Adrenal gland (tissue), 19 donors: ENCODE measurements at places on chromosomes 16 and 17. TPM values are rescaled to one million over a fixed set of nuclear protein-coding genes. Genes with fewer than 3 reads are reported as not detected.
A peak's percentile ranks its signal among the peaks of the same experiment; 100 is the strongest.

DNA sequence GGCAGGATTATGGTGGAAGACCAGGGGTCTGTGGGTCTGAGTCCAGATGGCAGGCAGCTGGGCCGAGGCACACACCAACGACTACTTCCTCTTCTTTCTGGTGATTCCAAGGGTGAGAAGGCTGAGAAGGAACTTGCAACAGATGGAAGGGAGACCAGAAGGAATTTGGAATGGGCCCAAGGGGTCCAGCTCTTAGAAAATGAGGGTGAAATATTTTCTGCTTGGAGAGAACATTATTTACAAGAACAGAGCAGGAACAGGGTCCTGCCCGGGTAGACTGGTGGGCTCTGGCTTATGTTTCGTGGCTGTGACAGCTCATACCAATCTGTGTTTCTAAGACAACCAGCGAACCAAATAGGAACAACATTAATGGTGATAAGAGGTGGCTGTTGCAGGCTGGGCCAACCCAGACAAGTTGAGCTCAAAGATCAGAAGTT is 36.6 kb downstream of the CCDC42 start:
- DNase-seq = peak; percentile 64
- no peaks in the 10 kb centered on the region for H3K27me3 ChIP-seq
- H3K36me3 ChIP-seq = no peaks in the 10 kb centered on the region

GRCh38 chr16:56344518-56345405 is 80.6 kb downstream of the AMFR start:
- no peaks in the 10 kb centered on the region for H3K27me3 ChIP-seq
- no peak for DNase-seq
- no peaks in the 10 kb centered on the region for H3K4me1 ChIP-seq
- no peak overlapping the region for H3K4me3 ChIP-seq
- H3K27ac ChIP-seq = no peak overlapping the region

- H3K27ac ChIP-seq = no peak overlapping the region
- H3K27me3 ChIP-seq = no peaks in the 10 kb centered on the region
- no peak for DNase-seq
- H3K36me3 ChIP-seq = no peaks in the 10 kb centered on the region
- no peak overlapping the region for H3K4me3 ChIP-seq
- H3K4me1 ChIP-seq = no peaks in the 10 kb centered on the region
Measured at GRCh38 chr16:57724531-57724930, 11.0 kb upstream of the KATNB1 start.

DNA sequence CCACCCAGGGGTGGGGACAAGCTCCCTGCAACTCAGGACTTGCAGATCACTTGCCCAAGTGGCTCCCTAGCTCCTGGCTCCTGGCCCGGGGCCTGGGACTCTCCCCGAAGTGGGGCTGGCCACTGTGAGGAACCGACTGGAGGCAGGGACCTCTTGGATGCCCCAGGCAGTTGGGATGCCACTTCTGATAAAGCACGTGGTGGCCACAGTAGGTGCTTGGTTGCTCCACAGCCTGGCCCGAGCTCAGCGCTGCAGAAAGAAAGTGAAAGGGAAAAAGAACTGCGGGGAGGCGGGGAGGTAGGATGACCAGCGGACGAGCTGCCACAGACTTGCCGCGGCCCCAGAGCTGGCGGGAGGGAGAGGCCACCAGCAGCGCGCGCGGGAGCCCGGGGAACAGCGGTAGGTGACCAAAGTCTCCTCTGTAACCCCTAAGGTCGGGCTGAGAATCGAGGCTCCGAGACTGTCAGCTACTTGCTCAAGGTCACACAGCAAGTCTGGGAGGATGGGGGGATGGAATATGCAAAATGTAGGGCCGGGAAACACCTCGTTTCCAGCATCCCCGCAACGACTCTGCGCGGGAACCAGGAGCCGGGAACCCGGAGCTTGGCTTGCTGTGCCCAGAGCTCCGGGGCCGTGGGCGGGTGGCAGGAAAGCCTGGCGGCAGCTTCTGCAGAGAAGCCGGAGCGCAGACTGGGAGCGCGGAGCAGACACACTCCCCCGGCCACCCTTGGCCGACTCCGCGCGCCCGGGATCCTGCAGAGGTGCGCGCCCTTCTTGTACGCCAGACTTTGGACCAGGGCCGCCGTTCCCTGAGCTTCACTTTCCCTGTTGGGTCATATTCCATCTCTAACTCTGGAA is 1.9 kb downstream of the CIITA start:
- H3K4me3 ChIP-seq = peak overlapping the region; percentile 30
- no peaks in the 10 kb centered on the region for H3K36me3 ChIP-seq
- peaks cover 8% of the 10 kb centered on the region for H3K4me1 ChIP-seq
- no peaks in the 10 kb centered on the region for H3K27me3 ChIP-seq

GRCh38 chr17:76331083-76331482 is 22.6 kb downstream of the PRPSAP1 start:
- H3K4me3 ChIP-seq = no peak overlapping the region
- DNase-seq = no peak
- no peaks in the 10 kb centered on the region for H3K27me3 ChIP-seq
- no peak overlapping the region for H3K27ac ChIP-seq
- H3K4me1 ChIP-seq = no peaks in the 10 kb centered on the region
- H3K36me3 ChIP-seq = no peaks in the 10 kb centered on the region

GRCh38 chr16:10579965-10580882 is at the start of gene EMP2:
EMP2 (minus strand) TSS chr16:10580598; CDS start chr16:10547617, 32,981 bp downstream.
- no peaks in the 10 kb centered on the region for H3K27me3 ChIP-seq
- peaks cover 5% of the 10 kb centered on the region for H3K4me1 ChIP-seq
- H3K27ac ChIP-seq = peak within 1 kb of the TSS; percentile 78
- H3K36me3 ChIP-seq = no peaks in the 10 kb centered on the region

The PPM1D gene
- 16.3 TPM for total RNA-seq
